ENCODE measurements at places on chromosomes 4 and X. TPM values are rescaled to one million over a fixed set of nuclear protein-coding genes. Genes with fewer than 3 reads are reported as not detected.

ITM2A gene
- 0.10 TPM for total RNA-seq

FGFBP1 gene
- 2.6 TPM for total RNA-seq

MGARP gene
- 0.79 TPM for total RNA-seq

PNMA6F gene
- total RNA-seq = not detected

SOX3 gene
- not detected for total RNA-seq

WDR17 gene
- 1.3 TPM for total RNA-seq

PHEX gene
- 0.28 TPM for total RNA-seq

ZCCHC13 gene
- total RNA-seq = not detected

DCAF8L2 gene
- not detected for total RNA-seq

SSX1 gene
- total RNA-seq = not detected

KCND1 gene
- total RNA-seq = 1.1 TPM

TEX11 gene
- total RNA-seq = not detected

NELFA gene
- total RNA-seq = 25.3 TPM

LINC00632 gene
- total RNA-seq = 1.6 TPM

SASH3 gene
- not detected for total RNA-seq

GNPDA2 gene
- total RNA-seq = 7.5 TPM

ODAM gene
- not detected for total RNA-seq

OTC gene
- not detected for total RNA-seq

STBD1 gene
- total RNA-seq = 12.5 TPM

GNRHR gene
- total RNA-seq = not detected

CACNA1F gene
- total RNA-seq = not detected

All from A549 treated with AZD2906 at 1 μM for 4 hours (cell line).